T-helper 2 cell treated with Interferon-gamma antibody and Interleukin-4, amounts not matched to agents 5 μg/mL and 100 μg/mL, for 36 hours (primary cell): ENCODE measurements at places on chromosomes 1 and 21.

DNA sequence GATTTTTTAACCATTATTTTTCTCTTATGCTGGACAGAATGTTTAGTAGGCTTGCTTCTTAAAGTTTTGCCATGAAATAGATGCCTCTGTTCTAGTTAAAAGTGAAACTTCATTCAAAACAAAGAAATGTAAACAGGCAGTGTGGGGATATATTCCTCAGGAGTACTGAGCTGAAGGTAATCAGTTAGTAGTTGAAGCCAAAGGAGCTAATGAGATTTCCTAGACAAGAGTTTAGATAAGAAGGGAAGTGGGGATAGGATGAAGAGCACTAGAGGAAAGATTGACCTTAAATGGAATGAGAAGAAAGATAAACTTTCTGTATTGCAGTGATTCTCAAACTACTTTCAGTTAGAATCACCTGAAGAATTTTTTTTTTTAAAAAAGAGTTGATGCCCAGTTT lies 23.9 kb downstream of the PRRC2C start:
- H3K27ac ChIP-seq = no peak overlapping the region
- no peak for DNase-seq
- peaks cover 54% of the 10 kb centered on the region for H3K4me1 ChIP-seq
- no peak overlapping the region for H3K4me3 ChIP-seq
- peaks cover 21% of the 10 kb centered on the region for H3K36me3 ChIP-seq
- no peaks in the 10 kb centered on the region for H3K27me3 ChIP-seq

GRCh38 chr1:23394684-23395083 lies 25.0 kb upstream of the ZNF436 start:
- H3K27ac ChIP-seq = no peak overlapping the region
- peaks cover 4% of the 10 kb centered on the region for H3K4me1 ChIP-seq
- H3K27me3 ChIP-seq = no peaks in the 10 kb centered on the region
- no peak for DNase-seq

- no peaks in the 10 kb centered on the region for H3K4me1 ChIP-seq
- H3K27ac ChIP-seq = no peak overlapping the region
- no peak for DNase-seq
- H3K4me3 ChIP-seq = no peak overlapping the region
- H3K27me3 ChIP-seq = peaks cover 17% of the 10 kb centered on the region
- no peaks in the 10 kb centered on the region for H3K36me3 ChIP-seq
Measured at GRCh38 chr21:45041351-45041805, 33.0 kb upstream of the ADARB1 start.

DNA sequence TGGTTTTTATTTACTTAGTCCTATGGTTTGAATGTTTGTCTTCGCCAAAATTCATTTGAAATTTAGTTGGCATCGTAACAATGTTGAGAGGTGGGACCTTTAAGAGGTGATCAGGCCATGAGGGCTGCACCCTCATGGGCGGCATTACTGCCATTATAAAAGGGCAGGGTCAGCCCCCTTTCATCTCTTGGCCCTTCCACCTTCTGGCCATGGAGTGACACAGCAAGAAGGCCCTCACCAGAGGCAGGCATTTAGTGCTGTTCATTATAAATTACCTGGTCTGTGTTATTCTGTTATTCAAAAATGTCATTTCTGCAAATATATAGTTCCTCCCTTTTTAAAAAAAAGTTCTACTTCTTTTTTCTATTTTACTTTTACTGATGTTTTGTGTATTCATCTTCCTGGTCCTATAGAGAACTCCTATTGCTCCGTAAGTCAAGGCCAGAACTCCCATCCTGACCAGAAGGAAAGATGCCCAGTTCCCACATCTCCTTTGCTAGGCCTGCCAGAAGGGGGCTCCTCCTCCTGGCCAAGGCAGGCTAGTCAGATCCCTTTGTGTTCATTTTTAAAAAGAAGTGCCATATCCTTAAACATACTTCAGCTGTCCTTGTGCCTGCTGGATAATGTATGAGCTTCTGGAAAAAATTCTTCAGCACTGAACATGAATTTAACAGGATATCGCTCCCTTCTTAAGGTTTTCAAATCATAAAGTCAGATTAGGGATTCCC lies 10.0 kb upstream of the LBR start:
- H3K36me3 ChIP-seq = no peaks in the 10 kb centered on the region
- no peaks in the 10 kb centered on the region for H3K27me3 ChIP-seq
- H3K27ac ChIP-seq = no peak overlapping the region
- no peak for DNase-seq
- peaks cover 30% of the 10 kb centered on the region for H3K4me1 ChIP-seq

DNA sequence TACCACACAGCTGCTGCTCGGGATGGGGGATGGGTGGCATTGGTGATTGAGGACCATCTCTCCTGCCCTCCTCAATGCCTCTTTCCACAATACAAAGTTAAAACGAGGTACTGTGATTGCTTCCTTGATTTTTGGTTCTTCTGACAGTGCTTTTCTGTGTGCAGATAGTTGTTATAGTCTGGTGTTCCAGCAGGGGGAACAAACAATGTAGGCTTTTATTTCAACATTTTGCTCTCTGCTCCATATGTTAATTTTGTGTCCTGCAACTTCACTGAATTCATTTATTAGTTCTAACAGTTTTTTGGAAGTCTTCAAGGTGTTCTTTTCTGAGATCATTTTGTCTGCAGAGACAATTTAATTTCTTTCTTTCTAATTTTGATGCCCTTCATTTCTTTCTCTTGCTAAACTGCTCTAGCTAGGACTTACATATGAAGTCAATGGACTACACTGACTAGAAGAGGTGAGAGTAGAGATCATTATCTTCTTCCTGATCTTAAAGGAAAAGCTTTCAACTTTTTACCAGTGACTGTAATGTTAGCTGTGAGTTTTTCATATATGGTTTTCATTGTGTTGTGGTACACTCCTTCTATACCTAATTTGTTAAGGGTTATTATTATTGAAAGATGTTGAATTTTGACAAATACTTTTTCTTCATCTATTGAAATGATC lies 45.4 kb downstream of the TNFSF18 start:
- no peaks in the 10 kb centered on the region for H3K36me3 ChIP-seq
- no peak for DNase-seq
- H3K27ac ChIP-seq = no peak overlapping the region
- peaks cover 5% of the 10 kb centered on the region for H3K4me1 ChIP-seq
- peaks cover 2% of the 10 kb centered on the region for H3K27me3 ChIP-seq
- H3K4me3 ChIP-seq = no peak overlapping the region
